Activated T-helper 2 cell treated with anti-CD3 and anti-CD28 coated beads, Interferon-gamma antibody, Interleukin-2, Interleukin-4, amounts not matched to agents 10 μg/mL and 5 μg/mL and 100 μg/mL, durations not matched to agents 14 hours and 24 hours and 36 hours (primary cell): ENCODE measurements at places on chromosomes 2 and 18. TPM values are rescaled to one million over a fixed set of nuclear protein-coding genes. Genes with fewer than 3 reads are reported as not detected.

DNA sequence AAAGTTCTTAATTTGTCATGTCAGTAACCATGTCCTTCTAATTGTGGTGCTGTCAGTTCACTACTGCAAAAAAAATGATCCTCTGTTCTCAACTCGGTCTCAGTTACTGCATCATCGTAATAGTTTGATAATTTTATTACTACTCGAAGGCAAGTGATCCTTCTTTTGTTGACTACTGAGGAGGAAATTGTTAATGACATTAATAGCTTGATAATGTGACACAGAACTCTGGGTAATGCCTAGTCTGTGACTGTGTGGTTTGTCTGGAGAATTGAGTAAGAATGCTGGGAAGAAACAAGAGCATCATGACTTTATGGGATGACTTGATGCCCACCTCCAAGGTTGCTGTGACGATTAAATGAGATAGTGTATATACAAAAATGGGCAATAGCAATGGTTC, 267.2 kb downstream of the LRRTM1 start:
- no peak for DNase-seq

- DNase-seq: no peak
Measured at GRCh38 chr2:210158236-210158635, 13.0 kb downstream of the KANSL1L start.

GRCh38 chr2:86304416-86304815, 33.0 kb downstream of the REEP1 start:
- no peak for DNase-seq

GRCh38 chr2:33730193-33730592, 131.1 kb upstream of the FAM98A start:
- no peak for DNase-seq

GRCh38 chr18:70627182-70627802, 338.4 kb downstream of the SOCS6 start:
- no peak for DNase-seq

SERPINB4 gene
- not detected in 2 replicates for total RNA-seq
